Stimulated activated CD4-positive, alpha-beta T cell treated with anti-CD3 and anti-CD28 coated beads, Interleukin-4, amount 100 ng/mL, for 48 hours (primary cell): ENCODE measurements at places on chromosomes 13 and 19.
A peak's percentile ranks its signal among the peaks of the same experiment; 100 is the strongest.

- DNase-seq = no peak
Observed at GRCh38 chr13:112079696-112080095, 12.7 kb downstream of the SOX1 start.

DNA sequence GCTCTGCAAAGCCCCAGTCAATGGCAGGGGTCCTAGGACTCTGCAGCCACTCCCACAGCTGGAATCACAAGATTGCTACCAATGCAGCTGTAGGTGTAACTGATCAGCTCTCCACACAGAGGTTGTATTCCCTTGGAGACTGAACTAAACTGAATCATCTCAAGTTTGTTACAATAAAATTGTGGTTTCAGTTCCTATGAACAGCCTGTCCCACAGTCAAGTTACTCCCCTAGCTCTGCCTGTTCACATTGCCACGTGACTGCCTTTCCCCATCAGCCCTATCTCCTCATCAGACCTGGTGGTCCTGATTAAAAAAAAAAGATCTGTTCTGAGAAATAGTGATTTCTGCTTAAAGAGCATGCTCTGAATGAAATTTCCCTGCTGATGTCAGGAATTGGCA lies 287.9 kb upstream of the NBEA start:
- no peak for DNase-seq

DNA sequence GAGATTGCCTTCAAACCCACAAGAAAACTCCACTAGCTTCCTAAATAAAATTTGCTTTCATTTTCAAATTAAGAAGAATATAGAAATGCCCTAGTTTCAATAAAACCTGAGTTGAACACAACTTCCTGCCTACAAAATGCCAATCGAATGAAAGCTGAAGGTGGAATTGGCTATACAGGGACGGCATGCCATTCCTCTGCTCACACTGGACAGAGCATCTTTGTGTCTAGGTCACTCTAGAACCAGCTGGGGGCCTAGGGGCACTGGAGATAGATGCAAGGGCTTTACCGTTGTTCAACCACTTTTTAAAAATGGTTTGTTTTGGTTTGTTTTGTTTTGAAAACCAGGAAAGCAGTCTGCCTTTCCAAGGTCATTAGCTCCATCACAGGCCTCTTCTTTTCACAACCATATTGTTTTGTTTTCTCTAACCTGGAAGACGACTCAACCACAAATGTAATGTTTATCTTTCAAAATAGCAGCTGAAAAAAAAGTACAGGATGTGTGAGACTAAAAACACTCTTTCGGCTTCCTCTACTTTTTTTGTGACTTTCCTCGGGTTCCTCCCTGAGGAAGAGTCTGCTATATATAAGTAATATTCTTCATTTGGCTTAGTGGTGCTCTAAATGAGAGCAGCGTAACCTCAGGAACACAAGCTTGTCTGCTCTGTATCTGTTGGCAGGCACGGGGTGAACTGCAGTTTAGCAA lies 11.9 kb upstream of the ITM2B start:
- DNase-seq = no peak

DNA sequence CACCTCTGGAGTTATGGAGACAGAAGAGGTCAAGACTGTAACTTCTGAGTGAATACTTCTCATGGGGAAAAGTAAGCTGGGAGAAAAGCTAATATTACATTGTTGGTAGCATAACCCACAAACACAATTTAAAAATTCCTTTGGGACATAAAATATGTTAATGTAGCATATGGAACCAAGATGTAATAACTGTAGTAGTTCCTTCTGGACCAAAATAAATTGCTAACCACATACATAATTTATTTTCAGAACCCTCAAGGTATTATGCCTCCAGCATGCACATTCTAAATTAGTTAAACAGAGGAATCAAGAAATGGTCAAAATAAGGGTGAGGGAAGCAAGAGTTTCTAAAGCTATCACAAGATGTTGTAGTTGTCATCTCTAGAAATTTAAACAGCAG lies 4.8 kb upstream of the RNF17 start:
- DNase-seq = no peak

DNA sequence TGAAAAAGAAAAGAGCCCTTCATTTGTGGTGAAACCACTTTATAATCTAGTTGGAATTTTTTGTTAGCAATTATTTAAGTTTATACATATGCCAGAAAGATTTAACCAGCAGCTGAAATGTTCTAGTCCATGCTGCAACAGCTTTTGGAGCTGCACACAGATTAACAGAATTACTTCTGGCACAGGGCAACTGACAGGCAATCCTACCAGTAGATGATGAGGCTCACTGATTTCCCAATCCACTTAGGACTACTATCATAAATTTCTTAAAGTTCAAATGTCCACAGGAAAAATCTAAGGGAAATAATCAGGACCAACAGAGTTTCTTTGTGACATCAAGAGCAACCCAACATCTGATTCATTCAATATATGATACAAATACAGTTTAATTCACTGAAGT lies 78.8 kb downstream of the CRYL1 start:
- no peak for DNase-seq

GRCh38 chr13:78020861-78021260 lies 102.2 kb upstream of the EDNRB start:
- DNase-seq = no peak

DNA sequence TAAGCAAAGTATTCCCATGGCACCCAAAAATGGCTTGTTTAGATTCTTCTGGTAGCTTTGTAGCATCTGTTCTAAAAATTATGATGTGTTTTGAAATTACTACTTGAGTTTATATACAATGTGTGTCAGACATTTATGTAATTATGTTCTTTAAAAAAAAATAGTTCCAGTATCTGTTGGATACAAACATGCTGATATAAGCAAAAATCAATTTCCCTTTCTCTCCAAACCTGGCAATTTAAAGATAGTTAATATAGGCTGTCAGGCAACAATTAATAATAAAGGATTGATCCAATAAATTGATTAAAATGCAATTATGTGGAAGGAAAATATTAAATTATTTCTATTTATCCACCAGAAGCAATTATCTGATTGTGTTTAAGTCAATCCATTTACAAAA lies 41.7 kb downstream of the OXGR1 start:
- DNase-seq = no peak

GRCh38 chr13:24495151-24495729 lies 17.3 kb downstream of the PARP4 start:
- no peak for DNase-seq

DNA sequence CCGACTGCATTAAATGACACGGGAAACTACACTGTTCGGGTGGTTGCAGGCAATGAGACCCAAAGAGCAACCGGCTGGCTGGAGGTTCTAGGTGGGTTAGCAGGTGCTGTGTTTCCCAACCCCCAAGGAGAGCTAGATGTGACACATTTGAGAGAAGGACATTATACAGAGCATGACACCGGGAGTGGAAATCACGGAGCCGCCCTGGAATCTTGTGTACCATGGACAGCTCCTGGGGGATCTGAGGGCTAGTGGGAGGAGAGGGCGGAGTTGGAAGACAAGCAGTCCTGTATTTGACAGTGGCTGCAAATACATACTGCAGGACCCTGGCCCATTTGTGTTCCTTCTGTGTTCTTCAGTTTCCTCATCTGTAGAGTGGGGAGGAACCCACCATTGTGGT lies 2.3 kb downstream of the CEACAM18 start:
- peak; percentile 27 for DNase-seq

DNA sequence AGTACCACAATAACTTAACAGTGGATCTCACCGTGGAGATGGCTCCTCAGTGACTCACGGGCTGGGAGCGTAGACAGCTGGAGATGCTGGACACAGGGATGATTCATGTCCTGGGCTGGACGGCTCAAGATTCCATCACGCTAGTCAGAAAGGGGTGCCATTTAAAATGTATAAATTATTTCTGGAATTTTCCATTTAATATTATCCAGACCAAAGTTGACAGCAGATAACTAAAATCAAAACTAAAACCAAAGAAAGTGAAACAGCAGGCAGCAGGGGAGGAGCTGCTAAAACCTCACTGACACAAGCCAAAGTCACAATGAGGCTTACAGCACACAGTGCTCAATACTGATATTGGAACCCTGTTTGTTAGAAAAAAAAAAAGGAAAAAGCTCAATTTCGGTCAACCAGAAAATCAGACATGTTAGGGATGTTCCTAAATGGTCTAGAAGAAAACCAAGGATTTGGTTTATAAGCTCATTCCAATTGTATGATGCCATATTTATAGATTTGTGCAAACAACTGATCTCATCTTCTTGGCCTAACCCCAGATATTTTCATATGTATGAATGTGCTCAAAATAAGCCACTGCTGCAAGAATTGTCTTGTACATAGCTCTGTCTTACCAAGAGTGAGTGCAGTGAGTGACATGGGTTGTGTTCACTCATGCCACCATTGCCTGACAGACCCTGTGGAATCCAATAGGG lies 111.8 kb downstream of the SACS start:
- no peak for DNase-seq

GRCh38 chr19:6263306-6263705 lies 16.5 kb downstream of the MLLT1 start:
- no peak for DNase-seq

DNA sequence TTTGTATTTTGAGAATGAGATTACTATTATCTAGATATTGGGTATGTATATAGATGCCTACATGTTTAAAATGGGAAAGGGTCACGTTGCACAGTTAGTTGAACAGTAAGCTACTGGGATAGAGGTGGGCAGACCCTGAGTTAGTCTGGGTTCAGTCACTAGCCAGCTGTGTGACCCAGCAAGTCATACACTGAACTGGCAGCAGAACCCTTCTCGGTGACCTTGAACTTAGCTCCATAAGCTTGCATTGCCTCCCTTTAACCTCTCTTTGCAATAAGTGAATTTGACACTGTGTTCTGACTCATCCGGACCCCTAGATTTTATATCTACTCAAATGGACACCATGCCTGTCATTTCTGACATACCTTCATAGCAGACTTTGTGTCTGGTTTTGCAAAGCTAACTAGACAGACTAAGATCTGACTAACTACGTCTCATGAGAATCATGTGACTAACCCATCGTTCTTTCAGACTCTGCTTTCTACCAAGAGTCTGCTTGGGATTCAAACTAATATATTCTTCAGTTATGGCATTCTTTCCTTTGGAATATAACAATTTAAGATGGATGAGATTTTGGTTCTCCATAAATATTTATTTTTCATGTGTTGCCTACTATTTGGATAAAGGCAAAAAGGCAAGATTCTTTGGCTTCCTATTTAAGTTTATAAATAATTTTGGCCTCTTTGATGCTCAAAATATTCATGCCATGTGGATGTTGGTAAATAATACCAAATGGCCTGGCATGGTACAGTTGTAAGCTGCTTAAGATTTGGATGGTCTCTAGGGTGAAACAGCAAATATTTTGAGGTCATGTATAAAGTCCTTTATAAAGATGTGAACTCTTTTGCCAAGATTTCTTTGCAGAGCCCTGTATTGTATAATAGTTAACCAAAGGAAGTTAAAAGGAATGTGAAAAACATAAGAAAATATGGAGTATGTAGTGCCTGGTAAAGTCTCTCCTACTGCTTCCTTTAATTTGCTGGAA lies 159.3 kb downstream of the ITGBL1 start:
- DNase-seq = no peak

GRCh38 chr19:18905513-18906236 lies 9.7 kb upstream of the CERS1 start:
- no peak for DNase-seq

DNA sequence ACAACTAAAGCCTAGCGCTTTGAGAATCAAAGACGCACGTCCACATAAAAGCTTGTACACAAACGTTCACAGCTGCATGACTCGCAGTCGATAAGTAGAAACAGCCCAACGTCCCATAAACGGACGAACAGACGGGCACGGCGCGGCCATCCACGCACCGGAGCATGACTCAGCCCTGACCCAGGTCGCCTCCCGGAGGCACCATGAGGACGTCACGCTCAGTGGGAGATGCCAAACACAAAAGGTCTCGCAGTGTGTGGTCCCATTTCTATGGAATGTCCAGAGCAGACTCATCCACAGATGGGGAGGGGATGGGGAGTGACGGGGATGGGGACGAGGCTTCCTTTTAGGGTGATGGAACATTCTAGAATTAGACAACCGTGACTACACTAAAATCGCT lies 9.4 kb downstream of the POLRMT start:
- no peak for DNase-seq

GRCh38 chr13:69690999-69691398 lies 416.6 kb upstream of the ATXN8OS start:
- no peak for DNase-seq

DNA sequence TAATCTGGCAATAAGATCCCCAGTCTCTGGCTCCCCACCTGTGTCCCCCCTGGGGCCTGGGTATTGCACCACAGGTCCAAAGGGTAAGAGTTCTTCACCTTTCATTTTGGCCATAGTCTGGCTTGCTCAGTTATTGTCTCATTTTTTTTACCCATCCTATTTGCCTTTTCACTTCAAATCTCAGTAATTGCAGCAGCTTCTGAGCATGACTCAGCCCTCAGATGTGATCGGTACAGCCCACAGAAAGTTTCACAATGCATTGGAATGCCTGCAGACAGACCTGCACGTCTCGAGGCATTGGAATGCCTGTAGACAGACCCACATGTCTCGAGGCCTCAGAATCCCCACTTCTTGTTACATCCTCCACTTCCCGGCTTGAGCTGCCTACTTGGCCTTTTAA lies 173.6 kb downstream of the NUFIP1 start:
- DNase-seq = no peak
